ENCODE measurements at places on chromosomes 12 and 14. TPM values are rescaled to one million over a fixed set of nuclear protein-coding genes. Genes with fewer than 3 reads are reported as not detected.

- DNase-seq, result no peak
Observed at GRCh38 chr12:5243014-5243413, 188.9 kb upstream of the NTF3 start.

DNA sequence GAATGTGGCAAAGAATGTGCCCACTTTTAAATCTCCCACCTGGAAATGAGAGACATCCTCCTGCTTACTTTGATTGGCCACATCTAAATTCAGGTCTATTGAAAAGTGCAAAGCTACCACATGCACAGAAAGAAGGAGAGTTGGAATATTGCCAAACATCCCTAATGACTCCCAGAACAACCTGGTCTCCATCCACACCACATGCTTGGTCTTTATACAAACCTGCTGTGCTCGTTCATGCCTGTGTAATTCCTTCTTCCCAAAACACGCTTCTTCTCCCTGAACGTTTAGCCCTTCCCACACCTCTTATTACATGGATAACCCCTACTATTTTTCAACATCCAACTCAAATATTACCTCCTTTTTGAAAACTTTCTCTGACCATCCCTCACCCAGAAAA, 66.2 kb upstream of the BCL2L14 start:
- DNase-seq, result peak; percentile 13

GRCh38 chr14:91889477-91890211, 22.3 kb upstream of the TC2N start:
- DNase-seq, result no peak

MYH6 gene
- 0.11 TPM for total RNA-seq

GRCh38 chr12:101877806-101878242, 444 bp downstream of the DRAM1 start:
- no peak for DNase-seq

DNA sequence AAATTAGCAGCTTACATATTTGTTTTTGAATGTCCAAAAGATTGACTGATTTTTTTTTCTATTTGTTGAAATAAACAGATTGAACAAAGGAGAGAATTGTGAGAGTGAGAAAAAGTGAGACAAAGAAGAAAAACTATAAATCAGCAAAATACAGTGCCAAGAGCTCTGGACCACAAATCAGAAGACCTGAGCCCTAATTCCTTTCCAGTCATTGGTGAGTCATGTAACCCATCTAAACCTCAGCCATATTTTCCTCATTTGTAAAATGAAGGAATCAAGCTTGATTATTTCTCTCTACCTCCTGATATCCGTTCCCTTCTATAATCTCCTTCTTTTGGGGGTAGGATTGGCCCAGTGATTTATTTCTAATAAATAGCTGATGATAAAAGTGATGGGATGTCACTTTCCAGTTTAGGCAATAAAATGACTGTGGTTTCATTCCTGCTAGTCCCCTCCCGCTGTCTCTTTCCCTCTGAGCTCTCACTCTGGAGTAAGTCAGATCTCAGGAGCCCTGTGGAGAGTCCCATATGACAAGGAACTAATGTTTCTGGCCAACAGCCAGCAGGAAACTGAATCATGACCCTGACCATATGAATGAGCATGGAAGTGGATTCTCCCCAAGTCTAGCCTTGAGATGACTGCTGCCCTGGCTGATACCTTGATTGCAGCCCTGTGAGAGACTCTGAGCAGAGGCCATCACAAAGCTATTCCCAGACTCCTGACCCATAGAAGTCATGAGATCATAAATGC, 218.9 kb downstream of the ACSS3 start:
- no peak for DNase-seq

EXOC3L4 gene
- total RNA-seq, result not detected

GRCh38 chr12:116630762-116631161, 71.6 kb downstream of the MAP1LC3B2 start:
- DNase-seq, result no peak

KLRF1 gene
- 0.40 TPM for total RNA-seq

GTF2A1 gene
- 59.0 TPM for total RNA-seq

DNA sequence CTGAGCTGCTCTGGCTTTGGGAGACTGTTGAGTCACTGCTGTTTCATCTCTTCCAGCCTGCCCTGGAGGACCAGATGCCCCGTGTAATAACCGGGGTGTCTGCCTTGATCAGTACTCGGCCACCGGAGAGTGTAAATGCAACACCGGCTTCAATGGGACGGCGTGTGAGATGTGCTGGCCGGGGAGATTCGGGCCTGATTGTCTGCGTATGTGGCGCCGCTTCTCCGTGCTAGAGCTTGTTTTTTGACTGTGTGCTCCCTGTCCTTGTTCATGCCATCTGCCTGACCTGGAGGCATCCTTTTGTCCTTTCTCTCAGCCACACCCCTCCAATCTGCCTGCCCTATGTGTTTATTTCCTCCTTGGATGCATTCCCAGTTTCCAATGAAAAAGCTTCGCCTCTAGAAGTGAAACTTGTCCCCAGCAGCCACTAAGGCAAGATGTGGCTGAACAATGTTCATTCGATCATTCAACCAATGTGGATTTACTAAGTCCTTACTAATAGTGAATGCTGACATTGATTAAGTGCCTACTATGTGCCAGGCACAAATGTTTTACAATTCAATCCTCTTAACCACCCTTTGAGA, 98.6 kb downstream of the NT5DC3 start:
- peak; percentile 85 for DNase-seq

GRCh38 chr14:104784846-104785707, 10.5 kb downstream of the AKT1 start:
- DNase-seq, result peak; percentile 42

CRIP1 gene
- total RNA-seq, result 34.5 TPM

CCDC198 gene
- 11.3 TPM for total RNA-seq

- no peak for DNase-seq
Observed at GRCh38 chr12:132490422-132491137, 629 bp downstream of the FBRSL1 start.

GRCh38 chr12:16189849-16190248, 87.6 kb downstream of the SLC15A5 start:
- DNase-seq, result no peak

DNA sequence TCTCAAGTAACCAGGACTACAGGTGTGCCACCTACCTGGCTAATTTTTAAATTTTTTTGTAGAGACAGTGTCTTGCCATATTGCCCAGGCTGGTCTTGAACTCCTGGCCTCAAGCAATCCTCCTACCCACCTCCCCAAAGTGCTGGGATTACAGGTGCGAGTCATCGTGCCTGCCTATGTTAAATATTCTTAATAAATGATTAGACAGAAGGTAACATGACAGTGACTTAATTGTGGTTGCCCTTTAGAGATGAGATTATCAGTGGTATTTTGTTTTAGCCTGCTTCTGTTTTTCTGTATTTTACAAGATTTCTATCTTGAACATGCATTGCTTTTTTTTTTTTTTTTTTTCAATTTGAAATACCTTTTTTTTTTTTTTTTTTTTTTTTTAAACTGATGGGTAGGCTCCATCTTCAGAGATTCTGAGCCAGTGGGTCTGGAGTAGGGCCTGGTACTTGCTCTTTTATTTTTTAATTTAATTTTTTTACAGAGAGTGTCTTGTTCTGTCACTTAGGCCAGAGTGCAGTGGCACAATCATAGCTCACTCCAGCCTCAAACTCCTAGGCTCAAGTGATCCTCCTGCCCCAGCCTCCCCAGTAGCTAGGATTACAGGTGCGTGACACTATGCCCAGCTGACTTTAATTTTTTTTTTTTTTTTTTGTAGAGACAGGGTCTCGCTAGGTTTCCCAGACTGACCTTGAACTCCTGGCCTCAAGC, 88.4 kb downstream of the BORCS5 start:
- DNase-seq, result no peak

SLC8A3 gene
- total RNA-seq, result 39.9 TPM

DNA sequence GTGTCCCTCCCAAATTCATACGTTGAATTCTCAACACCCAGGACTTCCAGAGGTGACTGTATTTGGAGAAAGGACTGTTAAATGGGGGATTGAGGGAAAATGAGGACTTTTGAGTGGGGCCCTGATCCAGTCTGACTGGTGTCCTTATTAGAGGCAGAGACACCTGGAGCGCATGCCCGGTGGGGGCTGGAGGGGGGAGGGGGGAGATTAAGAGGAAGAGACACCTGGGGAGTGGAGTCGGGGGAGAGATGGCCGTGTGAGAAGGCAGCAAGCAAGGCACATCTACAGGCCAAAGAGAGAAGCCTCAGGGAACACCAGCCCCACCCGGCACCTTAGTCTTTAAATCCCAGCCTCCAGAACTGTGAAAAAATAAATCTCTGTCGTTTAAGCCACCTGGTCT, 209.7 kb downstream of the SLC41A2 start:
- no peak for DNase-seq

- DNase-seq, result peak; percentile 32
Observed at GRCh38 chr12:112843287-112843686, 51.7 kb downstream of the RPH3A start.

DNA sequence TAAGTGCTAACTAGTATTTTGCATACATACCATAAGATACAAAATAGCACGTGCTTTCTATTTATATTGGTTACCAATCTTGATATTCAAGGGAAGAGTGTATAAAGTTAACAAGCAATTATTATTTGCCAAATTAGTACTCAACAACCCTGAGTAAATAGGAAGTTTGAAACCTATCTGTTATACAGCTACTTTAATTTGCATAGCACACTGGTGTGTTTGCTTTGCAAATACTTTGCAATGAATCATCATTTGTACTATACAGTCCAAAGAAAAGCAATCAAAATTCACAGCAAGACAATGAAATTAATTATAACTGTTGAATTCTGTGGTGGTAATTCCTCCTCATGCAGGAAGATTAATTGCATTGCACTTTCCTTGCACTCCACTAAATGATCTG, 469.1 kb downstream of the PRKD1 start:
- DNase-seq, result no peak

DNA sequence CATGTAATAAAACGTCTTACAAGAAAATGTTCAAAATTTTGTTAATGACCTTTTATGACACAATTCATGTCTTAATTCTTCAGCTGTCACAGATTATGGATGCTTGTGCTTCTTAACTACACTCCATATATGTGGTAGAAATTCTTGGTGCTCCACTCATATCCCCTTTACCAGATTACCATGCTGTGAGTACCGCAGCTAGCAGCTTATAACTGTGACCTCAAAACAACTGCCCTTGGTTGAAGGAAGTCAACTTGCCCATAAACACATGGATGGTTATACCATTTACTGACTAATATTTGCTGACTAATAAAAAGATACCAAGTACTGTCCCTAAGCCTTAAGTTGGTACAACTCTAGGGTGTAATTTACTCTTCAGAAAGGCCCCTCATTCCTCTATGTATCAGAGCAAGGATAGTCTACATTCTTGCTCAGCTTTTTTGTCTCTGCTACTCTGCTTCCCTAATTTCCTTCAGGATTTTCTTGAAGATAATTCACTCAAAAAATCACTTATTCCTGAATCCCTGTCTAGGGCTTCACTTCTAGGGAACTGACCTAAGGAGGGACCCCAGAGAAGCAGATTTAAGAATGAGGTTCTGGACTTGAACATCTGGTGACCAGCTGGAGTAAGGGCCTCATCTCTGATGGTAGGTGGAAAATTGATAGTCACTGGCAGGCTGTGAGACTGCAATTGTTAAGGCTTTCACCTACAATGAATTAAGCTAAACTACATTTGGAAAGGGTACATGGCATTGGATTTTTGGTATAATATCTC, 152.3 kb downstream of the SLC6A15 start:
- no peak for DNase-seq

KRT7 gene
- not detected for total RNA-seq

TTC5 gene
- 30.5 TPM for total RNA-seq

DNA sequence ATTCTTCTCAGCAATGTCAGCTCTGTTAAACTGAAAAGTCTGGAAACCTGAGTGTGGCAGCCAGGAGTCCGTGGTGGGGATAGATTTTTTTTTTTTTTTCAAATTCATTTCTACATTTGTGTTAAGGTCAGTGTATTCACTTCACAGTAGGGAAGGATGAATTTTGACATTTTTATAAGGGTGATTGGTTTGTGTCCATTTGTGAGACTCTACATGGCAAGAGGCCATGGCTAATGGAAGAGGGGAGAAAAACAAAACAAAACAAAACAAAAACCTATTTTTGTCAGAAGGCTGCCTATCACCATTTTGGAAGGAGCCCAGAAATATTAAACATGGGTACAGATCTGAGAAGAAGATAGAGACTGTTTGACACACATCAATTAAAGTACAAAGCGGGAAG, 176.1 kb downstream of the RMST start:
- DNase-seq, result no peak

DNA sequence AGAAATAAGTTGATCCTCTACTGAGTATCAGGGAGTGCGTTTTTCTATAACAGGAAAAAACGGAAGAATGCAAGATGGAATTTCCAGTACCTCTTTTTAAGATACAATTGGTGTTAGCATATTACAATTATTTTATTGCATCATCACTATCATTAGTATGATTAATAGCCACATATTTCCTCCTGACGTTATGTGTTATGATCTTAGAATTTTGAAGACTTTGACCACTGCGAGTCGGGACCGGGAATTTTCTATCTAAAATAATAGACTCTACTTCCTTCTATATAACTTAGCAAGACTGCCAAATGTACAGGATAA, 679 bp upstream of the SAV1 start:
- no peak for DNase-seq

All from spinal cord (tissue), 10 donors.